ENCODE measurements at places on chromosomes 11 and 22.

DNA sequence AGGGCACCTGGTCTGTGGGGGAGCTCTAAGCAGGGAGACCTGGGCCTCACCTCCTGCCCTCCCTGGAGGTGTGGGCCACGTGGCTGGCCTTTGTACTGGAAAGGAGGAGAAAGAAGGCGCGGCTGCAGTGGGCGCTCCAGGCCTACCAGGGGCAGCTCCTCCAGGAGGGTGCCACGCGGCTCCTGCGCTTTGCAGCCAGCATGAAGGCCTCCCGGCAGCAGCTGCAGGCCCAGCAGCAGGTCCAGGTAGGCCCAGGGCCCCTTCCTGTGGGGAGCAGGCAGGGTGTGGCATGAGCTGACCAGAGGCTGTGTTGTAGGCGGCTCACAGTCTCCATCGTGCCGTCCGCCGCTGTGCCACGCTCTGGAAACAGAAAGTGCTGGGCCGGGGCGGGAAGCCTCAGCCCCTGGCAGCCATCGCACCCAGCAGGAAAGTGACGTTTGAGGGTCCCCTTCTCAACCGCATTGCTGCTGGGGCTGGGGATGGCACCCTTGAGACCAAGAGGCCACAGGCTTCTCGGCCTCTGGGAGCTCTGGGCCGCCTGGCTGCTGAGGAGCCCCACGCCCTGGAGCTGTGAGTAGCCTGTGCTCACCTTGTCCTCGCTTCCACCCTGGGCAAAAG, 48.6 kb downstream of the PISD start:
- H3K4me1 ChIP-seq, result no peaks in the 10 kb centered on the region
- H3K36me3 ChIP-seq, result peaks cover 11% of the 10 kb centered on the region
- H3K27me3 ChIP-seq, result no peaks in the 10 kb centered on the region
- H3K27ac ChIP-seq, result no peak overlapping the region
- peak; percentile 47 for DNase-seq

DNA sequence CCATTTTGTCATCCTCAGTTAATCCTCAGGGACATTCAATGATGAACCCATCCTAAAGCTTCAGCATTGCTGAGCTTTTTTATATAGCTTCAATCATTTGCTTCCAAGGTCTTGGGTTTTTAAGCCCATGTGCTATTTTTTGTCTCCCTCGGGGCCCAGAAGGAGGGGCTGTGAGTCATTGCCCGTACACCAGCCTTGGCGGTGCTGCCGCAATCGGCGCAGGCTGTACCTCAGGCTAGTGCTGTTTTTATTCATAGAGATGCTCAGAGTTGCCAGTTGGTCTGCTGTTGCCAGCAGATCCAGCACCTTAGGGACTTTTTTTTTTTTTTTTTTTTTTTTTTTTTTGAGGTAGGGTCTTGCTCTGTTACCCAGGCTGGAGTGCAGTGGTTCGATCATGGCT, 35.5 kb downstream of the ACO2 start:
- DNase-seq, result no peak
- no peak overlapping the region for H3K4me3 ChIP-seq
- H3K4me1 ChIP-seq, result no peaks in the 10 kb centered on the region

- H3K27ac ChIP-seq, result no peak overlapping the region
- no peak overlapping the region for H3K4me3 ChIP-seq
- peaks cover 3% of the 10 kb centered on the region for H3K36me3 ChIP-seq
- no peaks in the 10 kb centered on the region for H3K27me3 ChIP-seq
Observed at GRCh38 chr11:73350908-73351636, 25.1 kb upstream of the RELT start.

DNA sequence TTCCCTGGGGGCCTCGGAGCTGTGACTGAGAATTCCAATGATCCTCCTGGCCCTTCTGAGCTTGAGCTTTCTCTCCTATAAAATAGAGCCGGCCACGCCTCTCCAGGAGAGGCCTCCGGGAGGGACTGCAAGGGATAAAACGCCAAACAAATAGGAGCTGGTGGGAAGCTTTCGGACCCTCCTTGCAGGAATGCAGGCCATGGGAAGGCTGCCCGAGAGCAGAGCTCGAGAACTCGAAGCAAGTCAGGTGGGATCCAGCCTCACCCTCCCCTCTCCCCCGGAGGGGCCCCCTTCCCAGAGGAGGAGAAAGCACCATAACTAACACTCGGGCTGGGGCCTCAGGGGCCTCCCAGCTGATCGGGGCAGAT, 34.6 kb downstream of the FLRT1 start:
- H3K36me3 ChIP-seq, result no peaks in the 10 kb centered on the region
- H3K27me3 ChIP-seq, result no peaks in the 10 kb centered on the region
- no peak overlapping the region for H3K27ac ChIP-seq
- DNase-seq, result no peak

- no peaks in the 10 kb centered on the region for H3K27me3 ChIP-seq
- H3K36me3 ChIP-seq, result peaks cover 87% of the 10 kb centered on the region
- no peak overlapping the region for H3K4me3 ChIP-seq
- DNase-seq, result no peak
- peak overlapping the region; percentile 99 for H3K27ac ChIP-seq
Observed at GRCh38 chr11:12159351-12160099, 49.1 kb downstream of the MICAL2 start.

GRCh38 chr11:66979336-66979980, 4.4 kb downstream of the C11orf86 start:
- no peak overlapping the region for H3K27ac ChIP-seq
- H3K27me3 ChIP-seq, result no peaks in the 10 kb centered on the region
- no peaks in the 10 kb centered on the region for H3K36me3 ChIP-seq

DNA sequence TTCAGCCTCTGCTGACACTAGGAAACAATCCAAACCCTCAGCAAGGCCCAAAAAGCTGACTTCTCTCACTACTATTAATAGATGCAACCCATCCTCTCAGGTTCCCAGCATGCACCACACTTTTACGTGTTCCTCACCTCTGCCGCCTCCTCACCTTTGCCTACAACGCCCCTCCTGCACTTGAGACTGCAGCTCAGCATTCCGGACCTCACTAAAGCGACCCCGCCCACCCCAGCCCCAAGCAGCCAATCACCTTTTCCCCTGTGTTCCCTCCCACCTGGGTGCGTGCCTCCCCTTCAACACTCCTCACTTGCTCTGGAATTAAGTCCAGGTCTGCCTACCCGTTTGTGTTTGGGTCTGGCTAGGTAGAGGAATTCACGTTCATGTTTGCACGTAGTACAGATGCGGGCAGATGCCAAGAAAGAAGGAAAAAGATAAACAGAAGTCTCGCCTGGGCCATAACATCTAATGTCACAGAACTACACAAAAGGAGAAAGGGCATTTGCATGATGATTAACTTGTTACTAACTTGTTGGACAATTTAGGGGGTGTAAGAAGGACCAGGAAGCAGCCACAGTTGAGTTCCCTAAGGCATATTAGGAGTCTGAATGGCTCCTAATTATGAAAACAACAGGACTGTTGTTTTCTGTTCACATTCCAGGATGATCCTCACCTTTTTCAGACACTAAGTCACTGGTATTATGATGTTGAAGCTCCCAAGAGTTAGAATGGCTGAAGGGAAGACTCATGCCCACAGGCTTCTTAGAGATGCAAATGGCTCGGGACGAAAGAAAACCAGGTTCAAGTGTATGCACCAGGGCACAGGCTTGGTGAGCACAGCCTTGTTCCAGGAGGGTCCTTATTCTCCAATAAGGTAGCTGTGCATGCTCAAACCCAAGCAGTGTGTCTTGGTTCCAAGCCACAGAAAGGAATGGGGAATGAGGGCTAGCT, 102.2 kb downstream of the MICAL3 start:
- H3K27ac ChIP-seq, result peak overlapping the region; percentile 70
- H3K4me3 ChIP-seq, result no peak overlapping the region
- no peaks in the 10 kb centered on the region for H3K27me3 ChIP-seq
- no peak for DNase-seq
- H3K36me3 ChIP-seq, result no peaks in the 10 kb centered on the region
- H3K4me1 ChIP-seq, result peaks cover 73% of the 10 kb centered on the region

DNA sequence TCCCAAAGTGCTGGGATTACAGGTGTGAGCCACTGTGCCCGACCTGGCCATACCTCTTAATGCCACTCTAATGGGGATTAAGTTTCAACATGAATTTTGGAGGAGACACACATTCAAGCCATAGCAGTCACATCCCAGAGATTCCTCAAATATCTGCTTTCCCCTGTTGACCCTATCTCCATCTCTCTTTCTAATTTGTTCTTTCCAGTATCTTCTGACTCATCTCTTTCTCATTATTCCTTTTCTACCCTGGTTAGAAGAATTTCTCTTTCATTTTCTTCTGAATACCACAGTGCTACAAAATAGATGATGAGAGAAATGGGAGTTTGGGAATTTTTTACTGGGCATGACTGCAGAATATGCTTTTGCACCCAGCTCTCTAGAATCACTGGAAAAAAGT, 5.1 kb downstream of the OR10V1 start:
- H3K4me1 ChIP-seq, result peaks cover 6% of the 10 kb centered on the region
- H3K36me3 ChIP-seq, result no peaks in the 10 kb centered on the region
- no peak overlapping the region for H3K27ac ChIP-seq
- no peak for DNase-seq
- no peak overlapping the region for H3K4me3 ChIP-seq

DNA sequence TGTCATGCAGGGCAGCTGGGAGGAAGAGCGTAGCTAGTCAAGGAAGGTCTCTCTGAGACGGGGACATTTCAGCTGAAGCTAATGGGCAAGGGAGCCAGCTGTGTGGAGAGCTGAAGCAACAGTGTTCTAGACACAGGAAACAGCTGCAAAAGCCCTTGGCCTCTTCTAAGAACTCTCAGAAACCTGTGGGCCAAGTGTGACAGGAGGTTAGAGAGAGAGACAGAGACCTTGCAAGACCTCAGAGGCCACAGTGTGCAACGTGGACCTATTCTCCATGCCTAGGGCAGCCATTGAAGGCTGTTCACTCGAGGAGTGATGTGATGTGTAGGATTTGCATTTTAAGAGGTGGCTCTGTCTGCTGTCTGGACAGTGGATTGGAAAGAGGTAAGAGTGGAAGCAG, 48.7 kb upstream of the TNRC6B start:
- H3K36me3 ChIP-seq, result no peaks in the 10 kb centered on the region
- DNase-seq, result no peak
- no peaks in the 10 kb centered on the region for H3K4me1 ChIP-seq
- H3K27me3 ChIP-seq, result no peaks in the 10 kb centered on the region
- no peak overlapping the region for H3K4me3 ChIP-seq

DNA sequence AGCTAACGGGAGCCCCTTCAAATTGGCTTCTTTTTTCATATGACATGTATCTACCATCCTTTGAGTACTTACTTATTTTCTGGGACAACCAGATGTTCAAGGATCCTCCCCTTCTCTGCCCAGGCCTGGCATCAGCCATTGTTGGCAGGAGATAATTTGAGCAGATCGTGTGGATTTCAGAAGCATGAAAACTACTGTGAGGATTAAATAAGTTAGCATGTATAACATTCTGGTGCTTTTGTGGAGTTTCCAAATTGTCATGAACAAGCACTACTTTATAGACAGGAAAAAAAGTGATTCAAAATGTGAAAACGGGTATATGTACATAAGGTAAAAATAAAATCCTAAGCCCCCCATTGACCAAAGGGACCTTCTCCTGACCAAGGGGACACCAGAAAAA, 2.1 kb upstream of the NADSYN1 start:
- H3K27ac ChIP-seq, result no peak overlapping the region
- H3K36me3 ChIP-seq, result peaks cover 27% of the 10 kb centered on the region
- peaks cover 15% of the 10 kb centered on the region for H3K4me1 ChIP-seq
- no peaks in the 10 kb centered on the region for H3K27me3 ChIP-seq
- H3K4me3 ChIP-seq, result no peak overlapping the region

DNA sequence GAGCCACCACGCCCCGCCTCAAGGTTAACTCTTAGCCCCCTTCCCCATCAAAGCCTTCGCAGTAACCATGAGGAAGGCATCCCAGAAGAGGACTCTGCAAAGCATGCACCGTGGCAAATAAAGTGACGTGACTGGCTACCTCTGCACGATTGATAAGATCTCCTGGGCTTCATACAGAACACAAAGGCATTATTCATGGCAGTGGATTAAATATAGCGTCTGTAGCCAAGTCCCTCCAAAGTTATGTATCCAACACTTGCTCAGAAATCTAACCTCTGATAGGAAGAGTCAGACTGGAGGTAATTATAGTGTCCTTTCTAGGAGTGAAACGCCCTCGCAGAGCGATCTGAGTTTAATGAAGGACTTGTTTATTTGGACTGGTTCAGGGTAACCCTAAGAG, 22.4 kb downstream of the CPT1A start:
- H3K27me3 ChIP-seq, result no peaks in the 10 kb centered on the region
- peaks cover 8% of the 10 kb centered on the region for H3K36me3 ChIP-seq
- DNase-seq, result no peak
- no peak overlapping the region for H3K4me3 ChIP-seq
- H3K4me1 ChIP-seq, result peaks cover 8% of the 10 kb centered on the region

DNA sequence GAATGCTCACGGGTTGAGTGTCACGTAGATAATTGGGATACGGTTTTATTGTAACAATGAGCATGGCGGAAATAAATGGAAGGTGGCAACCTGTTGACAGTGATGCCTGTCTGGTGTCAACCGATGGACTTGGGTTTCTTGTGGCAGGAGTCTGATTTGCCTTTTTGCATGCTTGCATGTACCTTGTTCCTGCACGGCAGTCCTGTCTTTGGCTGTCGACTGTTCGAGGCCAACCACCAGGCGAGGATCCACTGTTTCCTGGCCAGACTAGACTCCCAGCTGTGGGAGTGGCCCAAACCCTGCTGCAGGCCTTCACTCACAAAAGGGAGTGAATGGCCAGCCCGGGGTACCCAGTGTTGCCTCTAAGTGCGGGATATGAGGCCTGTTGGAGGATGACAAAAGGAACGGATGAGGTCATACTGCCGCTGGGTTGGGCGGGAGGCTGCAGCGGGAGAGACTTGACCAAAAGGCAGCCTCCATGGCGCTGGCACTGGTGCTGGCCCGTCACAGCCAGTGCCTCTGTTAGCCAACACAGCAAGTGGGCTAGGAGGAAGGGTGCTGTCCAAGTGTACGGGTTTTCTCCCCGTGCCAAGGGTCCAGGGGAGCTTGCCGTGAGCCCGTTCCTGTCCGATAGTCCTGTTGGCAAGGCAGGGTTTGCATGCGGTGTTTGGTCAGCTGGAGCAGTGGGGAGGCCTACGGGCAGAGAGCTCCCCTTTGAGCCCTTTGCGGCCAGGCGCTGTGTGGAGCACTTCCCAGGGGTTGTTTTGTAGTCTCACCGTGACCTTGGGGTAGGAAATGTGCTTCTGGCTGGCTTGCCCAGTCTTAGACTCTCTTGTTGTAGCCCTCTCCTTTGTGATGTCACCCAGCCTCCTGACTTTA, 974 bp downstream of the DGCR8 start:
- H3K27ac ChIP-seq, result peak overlapping the region; percentile 88
- no peak for DNase-seq
- peaks cover 3% of the 10 kb centered on the region for H3K4me1 ChIP-seq
- H3K36me3 ChIP-seq, result peaks cover 45% of the 10 kb centered on the region
- peak overlapping the region; percentile 100 for H3K4me3 ChIP-seq

- peaks cover 42% of the 10 kb centered on the region for H3K36me3 ChIP-seq
- peaks cover 18% of the 10 kb centered on the region for H3K4me1 ChIP-seq
- peak overlapping the region; percentile 72 for H3K4me3 ChIP-seq
- peak; percentile 56 for DNase-seq
Observed at GRCh38 chr11:125593114-125593820, 615 bp downstream of the STT3A start.

DNA sequence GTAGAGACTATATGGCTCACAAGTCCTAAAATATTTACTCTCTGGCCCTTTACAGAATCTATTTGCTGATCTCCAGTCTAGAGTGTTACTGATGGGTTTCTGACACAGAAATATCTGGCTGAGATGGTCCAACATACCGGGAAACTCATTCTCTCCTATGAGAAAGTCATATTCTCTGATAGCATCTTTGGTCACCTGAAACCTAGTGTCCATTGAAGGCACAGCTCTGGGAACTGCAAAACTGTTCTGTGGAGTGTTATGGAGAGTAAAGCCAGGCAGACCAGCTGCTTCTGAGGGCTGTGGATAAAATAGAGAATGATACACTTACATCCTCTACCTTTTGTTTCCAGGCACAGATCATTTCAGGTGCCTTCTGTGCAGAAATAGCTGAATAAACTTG, 2.5 kb upstream of the C11orf24 start:
- H3K4me3 ChIP-seq, result no peak overlapping the region
- H3K27ac ChIP-seq, result peak overlapping the region; percentile 58
- no peaks in the 10 kb centered on the region for H3K27me3 ChIP-seq
- peaks cover 24% of the 10 kb centered on the region for H3K4me1 ChIP-seq
- no peak for DNase-seq
- H3K36me3 ChIP-seq, result peaks cover 6% of the 10 kb centered on the region
